ENCODE measurements at places on chromosomes 5 and 9.

GRCh38 chr5:147520450-147520849 is 10.6 kb upstream of the DPYSL3 start:
- DNase-seq = no peak

DNA sequence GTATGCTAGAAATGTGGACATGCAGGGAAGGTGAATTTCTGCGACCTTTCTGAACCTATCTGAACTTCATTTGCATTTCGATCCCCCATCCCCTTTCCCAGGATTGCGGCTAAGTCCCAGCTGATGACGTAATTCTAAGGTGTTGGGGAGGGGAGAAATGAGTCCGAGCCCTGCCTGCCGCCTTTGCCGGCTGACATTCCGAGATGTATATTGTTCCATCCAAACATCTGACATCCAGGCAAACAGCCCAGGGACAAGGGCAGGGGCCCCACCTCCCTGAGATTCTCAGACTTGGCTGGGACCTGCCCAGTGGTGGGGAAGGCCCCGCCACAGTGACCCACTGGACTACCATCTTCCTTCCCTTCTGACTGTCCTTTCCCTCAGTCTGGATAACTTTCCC is 494.6 kb downstream of the ENC1 start:
- no peak for DNase-seq

DNA sequence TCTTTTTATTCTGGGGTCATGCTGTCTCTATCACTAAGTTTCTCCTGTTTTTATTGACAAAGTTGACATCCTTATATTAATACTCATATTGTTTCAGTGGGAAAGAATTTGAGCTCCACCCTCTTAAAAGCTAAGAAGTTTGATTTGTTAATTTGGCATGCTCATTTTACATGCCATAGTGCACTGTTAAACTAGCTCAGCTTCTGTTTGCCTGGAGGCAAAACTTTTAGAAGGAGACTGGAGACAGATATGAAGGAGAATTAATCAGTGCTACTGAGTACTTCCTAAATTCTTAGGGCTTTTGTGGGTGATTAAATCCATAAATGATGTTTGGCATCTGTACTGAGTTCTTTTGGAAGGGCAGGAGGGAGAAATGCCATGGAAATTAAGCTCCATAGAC is 138.9 kb downstream of the NTRK2 start:
- no peak for DNase-seq

DNA sequence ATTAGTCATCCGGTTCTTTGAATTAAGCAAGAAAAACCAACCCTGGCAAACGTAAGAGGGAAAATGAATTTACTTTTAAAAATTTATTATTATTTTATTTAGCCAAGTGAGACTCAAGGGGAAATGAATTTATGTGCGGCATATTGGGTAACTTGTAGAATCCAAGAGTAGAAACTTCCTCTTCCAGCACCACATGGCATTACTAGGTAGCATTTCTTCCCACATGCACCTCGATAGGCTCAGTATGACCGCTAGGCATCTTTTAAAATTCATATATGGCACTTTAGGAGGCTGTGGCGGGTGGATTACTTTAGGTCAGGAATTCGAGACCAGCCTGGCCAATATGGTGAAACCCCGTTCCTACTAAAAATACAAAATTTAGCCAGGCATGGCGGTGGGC is 17.6 kb upstream of the MYO10 start:
- no peak for DNase-seq

DNA sequence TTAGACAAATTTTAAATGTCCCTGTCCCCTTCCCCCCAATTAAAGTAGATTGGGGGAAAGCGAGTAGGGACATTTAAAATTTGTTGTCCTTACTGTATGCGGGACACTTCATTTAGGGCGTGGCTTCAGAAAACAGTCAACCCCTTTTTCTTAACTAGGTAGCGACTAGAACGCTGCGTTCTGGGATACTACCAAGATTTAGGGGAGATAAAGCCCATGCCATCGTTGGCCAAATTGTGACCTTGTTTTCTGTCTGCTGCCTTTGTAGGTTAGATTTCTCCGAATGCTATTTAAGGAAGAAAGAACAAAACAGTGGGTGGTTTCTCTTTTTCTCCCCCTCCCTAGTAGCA is 1.2 kb downstream of the CKS2 start:
- DNase-seq = no peak

DNA sequence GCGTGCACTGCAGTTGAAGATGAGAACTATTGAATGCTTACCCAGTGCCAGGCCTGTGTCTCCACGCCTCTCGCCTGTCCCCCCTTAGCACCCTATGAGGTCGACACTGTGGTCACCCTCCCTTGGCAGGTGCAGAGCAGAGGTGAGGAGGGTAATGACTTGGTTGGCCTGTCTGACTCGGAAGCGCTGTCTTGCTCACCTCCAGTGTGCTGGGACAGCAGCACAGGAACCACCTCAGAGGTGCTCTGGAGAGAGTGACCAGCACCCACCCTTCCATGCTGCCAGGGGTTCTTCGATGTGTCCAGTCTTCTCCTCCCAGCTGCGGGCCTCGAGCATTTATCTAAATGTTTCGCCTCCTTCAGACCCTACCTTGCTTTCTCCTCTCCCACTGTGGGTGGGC is 178.3 kb upstream of the IRX2 start:
- DNase-seq = no peak

DNA sequence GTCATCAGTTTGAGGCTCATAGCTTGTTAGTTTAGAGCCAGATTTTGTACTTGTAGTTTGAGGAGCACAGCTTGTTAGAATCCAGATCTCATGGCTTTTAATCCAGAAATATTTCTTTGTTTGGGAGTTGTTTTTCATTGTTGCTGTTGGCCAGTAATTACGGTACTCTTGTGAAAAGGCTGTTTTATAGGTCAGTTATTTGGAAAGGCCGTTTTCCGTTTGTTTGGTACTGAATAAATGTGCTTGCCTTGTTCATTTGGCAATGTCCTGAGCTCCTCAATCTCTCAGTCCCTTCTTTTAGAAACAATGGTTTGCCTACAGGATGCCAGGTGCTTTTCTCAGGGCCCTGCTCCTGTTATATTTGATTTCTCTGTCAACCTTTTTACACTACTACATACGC is 4.5 kb upstream of the MOB3B start:
- DNase-seq = no peak

- DNase-seq = no peak
These were observed 112.0 kb downstream of the VAV2 start for GRCh38 chr9:133880136-133880535.

DNA sequence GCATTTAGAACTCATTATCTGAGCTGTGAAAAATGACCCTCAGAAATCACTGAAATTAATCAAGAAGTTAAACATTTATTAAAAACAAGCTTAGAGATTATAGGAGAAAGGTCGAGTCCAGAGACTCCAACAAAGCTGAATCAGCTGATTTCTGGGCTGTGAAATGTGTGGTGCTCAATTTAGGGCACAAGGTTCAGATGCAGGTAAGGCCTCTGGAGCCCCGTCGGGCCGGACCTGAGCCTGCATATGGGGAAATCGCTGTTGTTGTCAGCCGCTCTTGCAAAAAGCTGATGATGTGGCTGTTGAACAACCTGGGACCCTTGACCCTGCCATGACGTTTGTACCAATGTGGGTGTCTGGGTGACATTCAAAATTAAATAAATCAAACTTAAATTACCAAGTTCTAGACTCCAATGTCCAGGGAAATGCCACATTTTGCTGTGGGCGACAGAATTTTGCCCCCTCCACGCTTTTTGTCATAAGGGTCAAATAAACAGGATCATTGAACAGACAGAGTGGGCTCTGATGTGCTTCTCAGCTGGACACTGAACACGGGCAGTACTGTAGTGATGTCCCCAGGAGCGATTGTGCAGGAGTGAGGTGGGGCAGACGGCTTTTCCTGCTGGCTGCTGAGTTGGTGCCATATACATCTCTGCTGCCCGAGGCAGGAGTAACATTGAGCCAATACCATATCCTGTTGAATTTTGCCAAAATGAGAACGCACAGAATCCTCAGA is 27.2 kb upstream of the FBP1 start:
- no peak for DNase-seq

- DNase-seq = peak; percentile 39
These were observed 497.9 kb downstream of the ARHGEF28 start for GRCh38 chr5:74123929-74124328.

DNA sequence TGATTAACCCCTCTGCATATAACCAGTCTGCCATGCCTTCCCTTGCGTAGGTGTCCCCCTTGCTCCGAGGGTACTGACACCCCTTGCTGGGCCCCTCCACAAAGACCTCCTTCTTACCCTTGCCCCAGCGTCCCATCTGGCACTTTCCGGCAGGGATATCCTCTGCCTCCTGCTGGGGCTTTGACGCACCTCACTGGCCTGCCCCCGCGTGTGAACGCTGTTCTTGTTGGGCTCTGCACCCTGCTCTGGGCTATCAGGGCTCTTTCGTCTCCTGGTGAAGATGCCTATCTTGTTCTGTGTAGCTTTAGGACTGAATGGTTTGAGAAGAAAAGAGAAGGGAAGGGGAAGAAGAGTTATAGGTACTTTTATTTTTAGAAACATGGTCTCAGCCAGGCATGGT is 53.0 kb downstream of the SUB1 start:
- DNase-seq = no peak

DNA sequence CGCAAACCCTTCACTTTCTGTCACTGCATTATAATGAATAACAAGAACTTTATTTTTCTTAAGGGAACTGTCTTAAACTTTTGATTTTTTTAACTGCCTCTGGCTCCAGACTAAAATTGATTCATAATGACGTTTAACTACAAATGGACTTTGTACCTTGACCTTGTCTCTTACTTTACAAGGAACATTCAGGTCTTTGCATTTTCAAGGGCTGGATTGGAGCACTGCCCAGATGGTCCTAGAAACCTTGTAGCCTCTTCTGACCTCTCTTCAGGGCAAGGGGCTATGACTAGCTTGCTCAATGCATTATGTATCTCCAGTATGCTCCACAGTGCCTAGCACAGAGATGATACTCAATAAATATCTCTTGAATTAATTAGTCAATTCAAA is 612.6 kb upstream of the CLINT1 start:
- DNase-seq = no peak

DNA sequence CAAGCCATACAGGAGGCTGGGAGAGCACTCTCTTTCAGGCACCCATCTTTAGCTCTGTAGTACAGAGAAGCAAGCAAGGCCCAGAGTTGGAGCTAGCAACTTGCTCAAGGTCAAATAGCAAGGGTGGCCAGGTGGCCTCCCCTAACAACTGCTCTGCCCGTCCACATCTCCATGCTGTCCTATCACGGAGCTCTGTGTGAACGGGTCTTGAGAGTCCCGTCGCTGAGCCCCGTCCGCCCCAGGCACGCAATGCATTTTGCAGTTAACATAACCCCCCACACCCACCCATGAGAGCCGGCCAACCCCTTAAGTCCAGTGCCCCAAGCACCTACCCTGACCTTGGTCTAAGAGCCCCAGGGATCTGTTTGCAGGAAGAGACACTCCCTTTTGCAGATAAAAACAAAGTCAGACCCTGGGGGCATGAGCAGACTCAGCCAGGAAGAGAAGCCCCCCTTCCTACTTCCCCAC is 1.5 kb downstream of the RNF44 start:
- DNase-seq = peak; percentile 7

DNA sequence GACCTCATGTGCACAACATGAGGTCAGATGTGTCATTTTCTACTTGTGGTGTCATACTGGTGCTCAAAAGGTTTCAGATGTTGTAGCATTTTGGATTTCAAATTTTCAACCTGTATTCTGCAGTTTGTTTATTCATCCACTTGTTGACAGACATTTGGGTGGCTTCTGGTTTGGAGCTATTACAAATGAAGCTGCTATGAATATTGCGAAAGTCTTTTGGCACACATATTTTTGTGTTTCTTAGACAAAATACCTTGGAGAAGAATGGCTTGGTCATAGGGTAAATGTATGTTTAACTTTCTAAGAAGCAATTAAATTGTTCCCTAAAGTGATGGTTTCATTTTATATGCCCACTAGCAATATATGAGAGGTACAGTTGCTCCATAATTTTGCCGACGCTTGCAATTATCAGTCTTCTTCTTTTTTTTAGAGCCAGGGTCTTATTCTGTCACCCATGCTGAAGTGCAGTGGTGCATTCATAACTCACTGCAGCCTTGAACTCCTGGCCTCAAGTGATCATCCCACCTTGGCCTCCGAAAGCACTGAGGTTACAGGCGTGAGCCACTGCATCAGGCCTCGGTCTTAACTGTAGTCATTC is 70.7 kb upstream of the TRPC7 start:
- DNase-seq = no peak

GRCh38 chr9:98484162-98484561 is 224.6 kb downstream of the GABBR2 start:
- DNase-seq = peak; percentile 60

DNA sequence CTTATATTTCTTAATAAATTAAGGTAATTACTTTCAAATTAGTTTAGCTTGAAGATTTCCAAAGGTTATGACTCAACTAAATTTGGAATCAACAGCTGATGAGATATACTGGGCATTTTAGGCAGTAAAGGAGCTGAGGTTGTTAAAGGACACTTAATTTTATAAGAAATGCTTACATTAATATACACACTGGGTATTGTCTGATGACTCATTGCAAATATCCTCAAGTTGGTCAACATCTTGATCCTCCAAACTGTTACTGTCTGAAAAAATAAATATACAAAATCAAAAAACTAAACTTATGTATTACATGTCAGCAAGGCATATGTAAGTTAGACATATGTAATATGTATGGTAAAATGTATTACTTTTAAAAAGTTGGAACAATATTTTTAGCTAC is 3.4 kb downstream of the GFM2 start:
- no peak for DNase-seq

DNA sequence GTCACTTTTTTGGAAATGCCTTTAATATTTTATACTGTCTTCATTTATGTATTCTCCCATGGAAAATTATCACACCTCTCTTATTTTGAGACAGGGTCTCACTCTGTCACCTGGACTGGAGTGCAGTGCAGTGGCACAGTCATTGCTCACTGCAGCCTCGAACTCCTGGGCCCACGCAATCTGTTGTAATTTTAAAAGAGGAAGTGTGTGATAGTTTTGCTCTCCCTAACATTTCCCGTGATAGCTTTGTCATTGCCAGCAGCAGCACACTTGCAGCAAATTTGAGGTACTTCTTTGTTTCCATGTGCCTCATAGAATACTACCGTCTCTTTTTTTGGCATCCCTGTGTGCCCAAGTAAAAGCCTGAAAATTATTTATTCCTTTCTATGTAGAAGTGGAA is 103.5 kb downstream of the RNF180 start:
- no peak for DNase-seq

DNA sequence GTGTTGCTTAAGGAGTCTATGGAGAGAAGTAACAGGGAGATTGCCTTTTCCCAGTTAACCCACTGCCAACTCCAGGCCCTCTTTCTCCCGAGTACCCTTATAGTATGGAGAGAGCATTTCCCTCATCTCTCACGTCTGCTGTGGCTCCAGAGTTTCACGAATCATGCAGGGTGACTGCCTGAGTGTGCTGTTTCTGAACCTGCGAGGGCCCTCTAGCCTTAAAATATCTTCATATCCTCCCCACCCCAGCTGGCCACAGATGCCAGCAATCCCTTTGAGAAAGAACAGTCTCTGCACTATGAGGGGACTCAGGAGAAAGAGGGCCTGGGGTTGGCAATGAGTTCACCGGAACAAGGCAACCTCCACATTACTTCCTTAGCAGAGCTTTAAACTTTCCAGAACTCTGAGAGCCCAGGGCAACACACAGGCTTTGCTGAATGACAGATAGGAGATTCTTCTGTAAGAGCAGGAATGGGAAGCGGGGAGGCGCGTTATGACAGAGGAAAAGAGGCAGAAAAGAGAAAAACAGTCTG is 81.6 kb upstream of the ANKH start:
- no peak for DNase-seq

Measured in AG20443 (cell line).